Activated CD4-positive, alpha-beta T cell treated with anti-CD3 and anti-CD28 coated beads for 4 hours (primary cell): ENCODE measurements at places on chromosomes 5 and 9.

DNA sequence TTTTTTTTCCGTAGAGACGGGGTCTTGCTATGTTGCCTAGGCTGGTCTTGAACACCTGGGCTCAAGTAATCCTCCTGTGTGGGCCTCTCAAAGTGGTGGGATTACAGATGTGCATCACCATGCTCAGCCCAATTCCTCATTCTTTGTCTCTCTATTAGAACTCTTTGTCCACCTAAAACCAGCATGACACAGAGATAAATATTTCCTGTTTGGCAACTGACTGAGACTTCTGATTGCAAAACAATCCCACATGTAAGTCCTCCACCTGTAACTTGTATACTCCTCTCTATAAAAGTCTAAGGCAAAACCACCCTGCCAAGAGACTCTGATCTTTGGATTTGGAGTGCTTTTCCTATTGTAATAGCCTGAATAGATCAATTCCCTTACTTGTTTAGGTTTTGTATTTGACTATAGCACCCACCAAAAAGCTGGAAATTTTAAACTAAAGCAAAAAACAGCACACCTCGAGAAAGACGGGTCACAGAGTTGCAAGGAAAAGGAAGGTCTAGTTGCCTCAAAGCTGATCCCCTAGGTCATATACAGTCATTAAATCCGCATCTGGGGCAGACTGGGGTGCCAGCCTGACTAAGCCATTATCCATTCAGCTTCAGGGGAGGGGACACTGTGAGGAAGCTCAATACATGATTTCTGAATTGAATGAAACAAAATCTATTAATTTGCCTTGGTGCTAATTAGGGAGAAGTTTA, 13.5 kb upstream of the KIF27 start:
- DNase-seq, result no peak

DNA sequence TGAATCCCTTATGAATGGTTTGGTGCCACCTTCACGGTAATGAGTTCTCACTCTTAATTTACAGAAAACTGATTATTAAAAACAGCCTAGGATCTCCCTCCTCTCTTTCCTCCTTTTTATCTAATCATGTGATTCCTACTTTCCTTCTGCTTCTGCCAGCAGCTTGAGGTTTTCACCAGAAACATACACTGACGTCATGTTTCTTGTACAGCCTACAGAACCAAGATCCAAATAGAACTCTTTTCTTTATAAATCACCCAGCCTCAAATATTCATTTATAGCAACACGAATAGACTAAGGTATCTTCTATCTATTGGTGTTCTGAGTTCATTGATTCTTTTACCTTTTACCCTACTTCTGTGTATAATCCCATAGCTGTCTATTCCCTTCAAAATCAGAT, 388.9 kb upstream of the CDH10 start:
- no peak for DNase-seq

DNA sequence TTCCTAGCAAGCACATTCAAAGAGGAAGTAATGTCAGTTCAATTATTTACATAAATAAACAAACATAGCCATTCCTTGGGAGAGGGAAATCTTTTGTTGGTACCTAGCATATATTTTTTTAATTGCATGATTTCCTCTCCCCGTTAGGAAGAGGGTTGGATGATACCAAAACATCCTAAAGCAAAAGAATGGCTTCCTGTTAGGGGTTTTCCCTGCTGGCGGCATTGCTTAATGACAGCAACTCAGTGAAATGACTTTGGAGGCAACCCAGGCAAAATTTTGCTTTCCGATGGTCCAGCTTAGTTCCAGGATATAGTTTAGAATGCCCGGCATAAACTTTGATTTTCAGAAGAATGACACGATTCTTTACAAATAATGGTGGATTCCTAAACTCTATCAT, 73.2 kb downstream of the MAT2B start:
- no peak for DNase-seq

- DNase-seq, result no peak
Measured at GRCh38 chr5:13972029-13972428, 27.5 kb upstream of the DNAH5 start.

DNA sequence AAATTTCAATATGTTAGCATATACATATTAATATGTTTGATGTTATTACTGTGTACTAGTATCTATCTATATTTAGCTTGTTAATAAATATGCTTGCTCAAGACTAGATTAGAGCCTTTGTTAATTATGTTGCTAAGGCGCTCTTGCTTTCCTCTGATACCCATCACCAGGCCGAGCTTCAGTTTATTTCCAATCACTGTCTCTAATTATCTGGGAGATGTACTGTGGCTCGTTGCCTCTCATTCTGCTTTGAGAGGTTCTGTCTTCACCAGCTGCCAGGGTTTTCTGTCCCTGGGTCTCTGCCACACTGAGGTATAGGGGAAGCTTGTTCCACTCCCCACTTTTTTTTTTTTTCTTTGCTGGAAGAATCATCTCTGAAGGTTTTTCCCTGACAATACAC, 21.0 kb upstream of the TAF11L2 start:
- DNase-seq, result no peak

GRCh38 chr9:111065414-111065813, 27.1 kb upstream of the LPAR1 start:
- DNase-seq, result no peak

DNA sequence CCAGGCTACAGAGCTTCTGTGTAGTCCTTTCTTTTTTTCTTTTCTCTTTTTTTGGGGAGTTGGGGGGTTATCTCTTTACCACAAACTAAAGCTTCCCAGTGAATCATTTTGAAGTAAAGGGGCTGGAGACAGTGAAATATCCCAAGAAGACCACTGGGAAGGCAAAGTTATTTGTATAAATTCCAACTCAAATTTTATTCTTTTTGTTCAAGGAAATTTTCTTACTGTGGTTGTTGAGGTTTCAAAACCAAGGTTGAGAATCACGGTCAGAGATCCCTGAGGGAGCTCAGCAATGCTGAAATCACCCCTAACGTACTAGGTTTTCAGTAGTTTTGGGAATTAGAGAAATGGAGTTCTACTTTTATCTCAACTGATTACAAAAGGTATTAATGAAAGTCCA, 175.7 kb downstream of the ARHGEF28 start:
- DNase-seq, result no peak

GRCh38 chr5:1086871-1087270, 25.0 kb downstream of the SLC12A7 start:
- no peak for DNase-seq

DNA sequence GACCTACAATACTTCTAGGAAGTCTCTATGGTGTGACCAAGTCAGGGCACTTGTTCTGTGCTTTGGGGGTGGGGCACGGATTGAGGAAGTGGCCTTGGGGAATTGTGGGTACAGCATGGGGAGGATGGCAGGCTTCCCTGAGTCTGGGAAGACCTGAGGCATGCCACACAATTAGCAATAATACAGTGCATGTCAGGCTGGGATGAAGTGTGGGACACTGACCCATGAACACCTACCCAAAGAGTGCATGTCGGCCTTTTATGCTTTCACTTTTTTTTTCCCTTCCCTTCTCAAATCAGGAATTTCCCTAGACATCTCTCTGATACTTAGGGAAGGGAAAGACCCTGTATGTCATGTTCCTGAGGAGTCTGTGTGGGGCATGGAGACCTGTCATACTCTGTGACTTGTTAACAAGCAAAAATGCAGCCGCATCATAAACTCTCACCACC, 146.4 kb downstream of the PALM2AKAP2 start:
- no peak for DNase-seq

DNA sequence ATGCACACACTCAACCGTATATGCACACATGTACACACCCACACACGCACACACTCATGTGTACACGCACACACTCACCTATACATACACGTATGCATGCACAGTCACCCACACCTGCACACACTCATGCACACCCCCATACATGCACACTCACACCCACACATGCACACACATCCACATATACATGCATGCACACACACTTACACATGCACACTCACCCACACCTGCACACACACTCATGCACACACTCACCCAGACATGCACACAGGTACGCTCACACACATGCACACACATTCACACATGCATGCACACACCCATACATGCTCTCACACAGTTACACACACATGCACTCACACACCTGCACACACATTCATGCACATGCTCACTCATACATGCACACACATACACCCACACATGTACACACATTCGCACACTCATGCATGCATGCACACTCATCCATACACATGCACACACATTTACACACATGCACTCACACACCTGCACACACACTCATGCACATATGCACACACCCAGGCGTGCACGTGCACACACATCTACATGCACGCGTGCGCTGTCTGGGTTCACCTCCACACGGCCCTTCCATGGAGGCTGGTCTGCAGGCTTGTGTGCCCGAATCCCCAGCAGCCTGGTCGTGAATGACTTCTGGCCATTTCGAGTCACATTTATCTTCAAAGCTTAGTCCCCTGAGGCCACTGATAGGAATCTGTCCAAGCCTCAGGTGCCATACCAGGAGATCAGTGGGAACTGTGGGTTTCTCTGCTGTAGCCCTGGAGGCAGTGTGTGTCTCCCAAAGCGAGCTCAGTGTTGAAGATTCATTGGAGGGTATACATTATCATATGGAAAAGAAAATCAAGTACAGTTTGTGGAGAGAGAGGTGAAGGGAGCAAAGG, 103.0 kb downstream of the COL5A1 start:
- DNase-seq, result no peak

DNA sequence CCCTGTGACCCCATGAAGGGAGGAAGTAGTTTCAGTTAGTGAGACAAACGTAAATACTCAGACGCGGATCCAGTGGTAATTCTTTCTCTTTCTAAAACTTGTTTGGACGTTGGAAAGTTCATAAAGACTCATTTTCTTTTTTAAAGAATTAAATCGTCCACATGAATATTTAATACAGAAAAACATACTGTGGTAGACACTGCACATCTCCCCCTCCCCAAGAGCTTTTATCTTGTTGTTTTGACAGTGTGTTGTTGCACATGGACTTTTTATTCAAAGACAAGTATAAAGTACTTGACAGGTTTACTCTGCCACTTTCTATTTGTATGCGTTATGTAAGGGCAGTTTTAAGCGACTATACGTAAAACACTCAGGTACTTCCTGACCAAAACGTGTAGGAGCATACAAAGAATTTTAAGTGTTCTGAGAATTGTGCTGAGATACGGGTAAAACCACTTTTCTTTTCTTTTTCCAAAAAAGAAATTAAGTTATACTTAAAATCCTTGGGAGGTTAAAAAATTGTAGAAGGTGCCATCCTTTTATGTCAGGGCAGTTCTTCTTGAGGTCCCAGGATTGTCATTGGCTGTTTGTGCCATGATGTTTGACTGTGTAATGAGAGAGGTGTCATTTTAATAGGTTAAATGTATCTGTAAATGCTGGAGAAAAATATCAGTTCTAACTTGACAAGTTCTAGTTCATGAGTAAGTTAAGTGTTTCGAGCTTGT, 1.3 kb downstream of the NIPBL start:
- peak; percentile 14 for DNase-seq

GRCh38 chr9:94554439-94555331, at the start of gene PCAT7:
PCAT7 (plus strand) TSS chr9:94555083.
- no peak for DNase-seq

DNA sequence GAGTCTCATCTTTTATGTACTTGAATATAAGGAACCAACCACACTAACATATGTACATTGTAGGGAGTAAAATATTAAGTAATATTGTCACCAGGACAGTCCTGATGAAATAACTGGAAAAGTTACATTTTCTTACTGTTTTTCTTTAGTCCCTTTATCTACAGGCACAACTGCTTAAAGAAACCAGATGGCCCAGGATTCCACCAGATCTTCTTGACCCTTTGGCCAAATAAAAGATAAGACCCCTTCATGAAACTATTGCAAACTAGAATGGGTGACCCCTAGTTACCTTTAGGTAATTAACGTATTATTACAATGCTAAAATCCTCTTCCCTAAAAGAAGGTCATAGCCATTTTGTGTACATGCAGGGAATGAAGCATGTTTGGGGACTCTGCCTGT, 106.3 kb upstream of the FTMT start:
- DNase-seq, result no peak

DNA sequence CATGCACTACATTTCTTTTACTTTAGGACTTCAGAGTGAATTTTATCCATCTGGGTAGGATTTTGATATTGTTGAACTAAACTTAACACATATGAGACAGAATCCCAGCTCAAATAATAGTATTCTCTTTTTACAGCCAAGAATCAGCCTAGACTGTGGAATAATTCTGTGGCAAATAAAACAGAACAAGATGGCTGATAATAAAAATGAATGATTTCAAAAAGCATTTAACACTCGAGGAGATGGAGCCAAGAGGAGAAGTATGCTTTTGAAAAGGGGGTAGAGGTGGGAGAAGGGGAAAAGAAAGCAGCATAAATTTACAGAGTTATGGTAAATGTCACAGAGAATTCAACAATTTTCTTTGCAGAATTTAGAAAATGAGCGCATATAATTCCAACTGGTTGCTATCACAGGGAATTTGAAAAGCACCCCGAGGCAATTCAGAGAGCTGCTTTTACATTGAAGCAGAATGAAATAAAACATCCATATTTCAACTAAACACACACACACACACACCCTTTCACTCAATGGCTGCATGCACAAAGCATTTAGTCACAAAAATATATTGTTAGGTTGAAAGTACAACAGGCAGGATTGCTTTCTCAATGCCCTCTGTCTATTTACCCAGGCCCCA, 60.2 kb upstream of the DMAC1 start:
- DNase-seq, result no peak

- DNase-seq, result no peak
Measured at GRCh38 chr5:130102375-130102774, 198.1 kb downstream of the CHSY3 start.

DNA sequence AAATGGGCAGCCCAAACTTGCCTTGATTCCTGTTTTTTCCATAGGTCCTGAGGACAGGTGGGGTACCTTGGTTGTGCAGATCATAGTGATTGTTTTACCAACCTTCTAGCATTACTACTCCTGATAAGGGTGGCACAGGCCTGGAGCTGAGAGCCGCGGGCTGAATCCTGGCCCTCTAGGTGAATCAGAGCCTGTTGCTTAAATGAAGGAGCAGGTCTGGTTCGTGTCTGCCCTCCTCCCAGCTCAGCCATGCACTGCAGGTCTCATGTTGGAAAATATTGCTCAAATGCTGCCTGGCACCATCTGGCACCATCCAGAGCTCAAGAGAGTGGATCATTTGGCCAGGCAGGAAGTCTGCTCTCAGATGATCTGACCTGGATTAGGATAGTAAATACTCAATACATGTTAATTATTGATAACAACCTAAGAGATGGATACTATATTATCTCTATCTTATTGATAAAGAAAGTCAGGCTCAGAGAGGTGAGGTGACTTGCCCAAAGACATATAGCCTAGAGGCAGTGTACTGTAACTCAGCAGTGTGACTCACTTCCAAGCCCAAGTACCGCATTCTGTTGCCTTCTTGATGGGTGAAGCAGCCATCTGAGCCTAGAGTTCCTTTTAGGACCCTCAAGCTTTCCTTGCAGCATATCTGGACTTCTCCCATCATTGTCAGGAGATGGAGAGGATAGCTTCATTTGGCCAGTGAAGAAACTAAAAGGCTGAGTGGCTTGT, 104.3 kb upstream of the PITX1 start:
- DNase-seq, result no peak

GRCh38 chr5:90563108-90563507, 4.5 kb downstream of the ADGRV1 start:
- no peak for DNase-seq
